ENCODE measurements at places on chromosomes 3 and 15.

GRCh38 chr15:89774492-89774891 lies 1.6 kb upstream of the MESP2 start:
- no peak for DNase-seq

- DNase-seq = no peak
Measured at GRCh38 chr15:100726421-100727190, 124.2 kb downstream of the ASB7 start.

DNA sequence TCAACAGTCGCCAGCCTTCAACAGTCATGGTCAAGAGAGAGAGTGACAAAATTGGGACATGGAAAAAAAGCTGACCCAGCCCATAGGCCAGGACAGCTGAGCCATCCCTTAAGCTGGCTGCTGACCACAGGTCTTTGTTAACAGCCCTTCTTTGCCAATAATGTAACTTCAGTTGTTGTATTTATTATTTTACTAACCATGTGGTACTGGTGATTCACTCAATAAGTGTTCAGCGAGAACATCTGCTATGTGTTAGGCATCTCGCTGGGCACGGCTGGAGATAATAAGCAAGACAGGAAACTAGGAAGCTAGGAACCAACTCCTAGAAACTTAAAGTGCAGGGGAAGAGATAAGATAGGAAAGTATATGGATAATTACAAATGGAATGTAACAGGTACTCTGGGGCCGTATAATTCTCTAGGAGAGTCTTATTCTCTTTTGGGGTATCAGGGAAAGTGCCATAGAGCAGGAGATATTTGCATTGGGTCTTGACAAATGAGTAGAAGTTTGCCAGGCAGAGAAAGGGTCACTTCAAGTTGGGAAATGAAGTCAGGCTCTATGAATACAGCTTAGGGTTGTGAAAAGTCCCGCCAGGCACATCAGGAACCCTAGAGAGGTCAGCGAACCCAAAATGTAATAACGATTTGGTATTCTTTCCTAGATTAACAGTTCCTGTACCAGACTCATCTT lies 84.0 kb upstream of the TRA2B start:
- DNase-seq = no peak

DNA sequence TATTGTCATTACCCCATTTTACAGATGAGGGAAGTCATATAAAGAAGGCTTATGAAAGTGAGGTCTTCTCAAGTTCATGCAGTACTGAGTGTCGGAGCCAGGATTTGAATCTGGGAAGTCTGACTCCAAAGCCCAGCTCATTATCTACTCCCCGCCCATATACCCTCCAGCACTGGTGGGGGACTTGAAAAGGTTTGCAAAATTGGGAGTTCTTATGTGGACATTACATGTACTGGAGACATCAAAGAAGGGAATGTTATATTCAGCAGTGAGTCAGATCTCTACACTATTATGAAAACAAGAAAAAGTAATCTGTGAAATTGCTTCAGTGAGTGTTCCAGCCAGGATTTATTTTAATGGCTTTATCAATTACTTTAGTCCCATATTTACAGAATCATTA lies 185.2 kb upstream of the CADPS start:
- no peak for DNase-seq

GRCh38 chr15:31259562-31260252 lies 66.9 kb upstream of the KLF13 start:
- DNase-seq = no peak

DNA sequence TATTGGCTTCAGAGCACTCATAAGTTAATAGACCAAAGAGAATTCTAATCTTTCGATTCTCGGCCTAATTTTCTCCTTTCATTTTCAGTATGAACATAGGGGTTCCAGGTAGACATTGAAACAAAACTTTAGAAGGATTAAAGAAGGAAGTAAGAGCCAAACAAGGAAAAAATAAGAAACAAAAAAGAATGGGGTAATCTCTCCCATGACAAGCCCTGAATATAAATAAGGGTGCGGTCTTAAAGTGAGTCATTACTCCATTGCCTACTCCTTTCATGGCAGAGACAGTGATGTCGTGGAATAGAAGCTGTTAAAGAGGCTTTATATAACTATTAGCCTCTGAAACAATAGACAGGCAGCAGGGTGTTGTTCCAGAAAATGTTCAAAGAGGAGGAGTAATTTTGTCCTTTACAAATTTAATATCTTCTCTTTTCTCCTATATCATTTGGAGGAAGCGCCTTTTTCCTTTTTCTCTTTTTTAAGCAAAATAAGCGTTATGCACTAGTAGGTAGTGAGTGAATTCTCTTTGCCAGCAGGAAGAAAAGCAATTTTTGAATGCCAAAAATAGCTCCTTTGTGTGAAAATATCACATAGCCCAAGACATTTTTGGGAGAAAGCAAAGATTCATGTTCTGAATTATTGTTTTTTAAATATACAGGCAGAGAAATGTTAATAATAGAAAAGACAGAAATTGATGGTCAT lies 607.9 kb upstream of the KCNMB2 start:
- DNase-seq = no peak

Data from NCI-H2081 treated with DMSO at 0.1 percent for 48 hours (cell line).